ENCODE measurements at places on chromosomes 2 and 18.
A peak's percentile ranks its signal among the peaks of the same experiment; 100 is the strongest.

GRCh38 chr2:236607471-236608187 lies 38.0 kb downstream of the ACKR3 start:
- no peak for DNase-seq

- no peak for DNase-seq
Measured at GRCh38 chr2:239064891-239065290, 217.0 kb downstream of the TWIST2 start.

DNA sequence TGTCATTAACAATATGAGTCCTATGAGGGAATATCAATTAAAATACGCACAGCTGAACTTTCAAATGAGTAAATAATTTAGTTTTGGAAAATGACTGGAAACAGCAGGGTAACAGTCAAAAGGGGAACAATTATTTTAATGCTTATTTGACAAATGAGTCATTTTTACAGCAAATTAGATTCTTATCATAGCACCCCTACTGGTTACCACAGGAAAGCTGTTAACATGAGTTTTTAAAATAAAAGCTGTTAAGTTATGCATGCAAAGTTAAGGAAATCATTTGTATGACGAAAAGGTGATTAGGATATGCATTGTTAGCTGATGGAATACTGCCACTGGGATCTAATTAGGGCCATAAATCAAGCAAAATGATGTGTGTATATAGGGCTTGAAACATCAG lies 435.1 kb upstream of the MEIS1 start:
- DNase-seq = no peak

GRCh38 chr2:120907822-120908221 lies 172.2 kb downstream of the GLI2 start:
- DNase-seq = no peak

GRCh38 chr18:58895385-58895784 lies 30.7 kb downstream of the ZNF532 start:
- DNase-seq = no peak

GRCh38 chr2:3065928-3066327 lies 311.7 kb downstream of the EIPR1 start:
- no peak for DNase-seq

DNA sequence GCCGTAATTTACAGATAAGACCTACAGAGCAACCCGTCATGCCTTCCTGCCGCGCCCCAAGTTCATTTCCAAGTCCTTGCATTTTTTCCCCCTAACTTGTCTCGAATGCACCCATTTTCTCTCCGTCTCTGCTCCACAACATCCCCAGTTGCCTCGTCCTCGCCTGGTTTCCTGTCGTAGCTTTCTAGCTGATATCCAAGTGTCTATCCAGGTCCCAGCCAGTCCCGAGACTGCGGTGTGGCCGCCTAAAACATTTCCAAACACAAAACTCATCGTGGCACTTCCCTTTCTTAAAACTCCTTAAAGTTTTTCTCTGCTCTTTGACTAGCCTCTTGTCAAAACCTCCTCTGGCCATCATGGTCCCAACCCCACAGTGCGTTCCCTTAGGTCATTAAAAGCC lies 1.2 kb upstream of the BARD1 start:
- DNase-seq = no peak

GRCh38 chr2:128413718-128414341 lies 95.2 kb upstream of the HS6ST1 start:
- DNase-seq = no peak

DNA sequence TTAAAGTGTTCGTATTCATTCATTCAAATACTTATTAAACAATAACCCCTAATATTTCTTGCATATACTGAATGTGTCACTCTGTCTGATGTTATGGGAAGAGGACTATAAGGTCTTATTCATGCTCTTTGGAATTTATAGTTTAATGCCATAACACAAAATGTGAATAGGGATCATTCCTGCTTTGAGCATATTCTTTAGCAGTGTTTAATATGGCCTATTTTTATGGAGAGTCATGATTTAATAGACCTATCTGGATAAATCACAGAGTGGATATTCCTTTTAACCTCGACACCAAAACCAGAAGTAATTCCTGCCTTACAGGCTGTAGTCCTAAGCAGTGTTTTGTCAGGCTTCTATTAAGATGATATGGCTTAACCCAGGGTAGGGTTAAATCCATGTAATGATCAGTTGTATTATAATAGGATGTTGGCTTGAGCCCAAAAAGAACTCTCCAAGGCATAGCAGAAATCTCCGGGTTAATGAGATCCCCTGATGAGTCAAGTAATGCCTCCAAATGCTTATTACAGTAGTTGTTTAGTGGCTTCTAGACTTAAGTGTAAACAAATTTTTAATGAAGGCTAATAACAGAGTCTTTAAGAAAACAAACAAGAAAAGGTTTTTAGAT lies 54.3 kb downstream of the GULP1 start:
- no peak for DNase-seq

DNA sequence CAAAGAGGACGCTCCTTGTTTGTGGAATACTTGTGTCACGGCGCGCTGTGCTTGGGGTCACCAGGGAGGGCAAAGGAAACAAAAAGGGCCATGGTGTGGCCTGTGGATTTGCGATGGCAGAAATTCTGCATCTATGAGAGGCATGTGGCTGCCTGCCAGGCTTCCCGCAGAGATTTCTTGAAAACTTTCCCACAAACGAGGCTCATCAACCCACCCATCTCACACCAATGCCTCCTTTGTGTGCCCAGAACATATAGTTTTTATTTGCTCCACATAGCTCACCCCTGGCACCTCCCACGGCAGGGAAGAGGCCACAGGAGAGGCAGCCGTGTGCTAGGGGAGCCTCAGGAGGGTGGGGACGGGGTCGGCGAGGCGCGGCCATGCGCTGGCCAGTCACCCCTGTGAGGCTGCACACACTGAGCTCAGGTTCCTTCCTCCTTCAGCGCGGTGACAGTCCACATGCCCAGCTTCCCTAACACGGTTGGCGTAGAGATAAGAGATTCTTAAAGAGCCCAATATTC lies 100.3 kb downstream of the MBP start:
- DNase-seq = no peak

DNA sequence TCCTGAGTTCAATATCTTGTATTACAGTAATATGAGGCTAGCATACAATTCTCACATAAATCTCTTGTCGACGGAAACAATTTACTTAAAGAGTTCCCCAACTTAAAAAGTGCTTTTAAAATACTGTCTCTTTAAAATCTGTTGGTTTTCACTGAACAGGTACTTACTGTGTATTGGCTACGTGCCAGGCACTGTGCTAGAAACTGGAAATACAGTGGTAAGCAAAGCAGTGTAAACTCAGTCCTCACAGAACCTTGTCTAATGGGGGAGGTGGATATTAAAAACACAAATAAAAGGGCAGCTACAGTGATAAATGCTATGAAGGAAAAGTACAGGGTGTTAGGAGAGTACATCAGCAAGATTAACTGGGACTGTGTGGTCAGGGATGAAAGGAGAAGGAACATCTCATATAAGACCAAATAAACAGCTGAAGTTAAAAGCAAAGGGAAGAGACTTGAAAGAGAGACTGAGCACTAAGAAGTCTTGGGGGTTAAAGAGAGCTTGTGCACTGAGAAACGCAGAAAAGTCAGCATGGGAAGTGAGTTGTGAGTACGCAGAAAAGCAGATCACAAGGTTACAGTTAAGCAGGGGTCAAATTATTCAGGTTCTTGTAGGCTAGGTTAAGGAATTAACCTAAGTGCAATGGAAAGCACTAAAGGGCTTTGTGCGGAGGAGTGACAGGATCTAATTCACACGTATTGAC lies 52.5 kb downstream of the USP40 start:
- DNase-seq = no peak

DNA sequence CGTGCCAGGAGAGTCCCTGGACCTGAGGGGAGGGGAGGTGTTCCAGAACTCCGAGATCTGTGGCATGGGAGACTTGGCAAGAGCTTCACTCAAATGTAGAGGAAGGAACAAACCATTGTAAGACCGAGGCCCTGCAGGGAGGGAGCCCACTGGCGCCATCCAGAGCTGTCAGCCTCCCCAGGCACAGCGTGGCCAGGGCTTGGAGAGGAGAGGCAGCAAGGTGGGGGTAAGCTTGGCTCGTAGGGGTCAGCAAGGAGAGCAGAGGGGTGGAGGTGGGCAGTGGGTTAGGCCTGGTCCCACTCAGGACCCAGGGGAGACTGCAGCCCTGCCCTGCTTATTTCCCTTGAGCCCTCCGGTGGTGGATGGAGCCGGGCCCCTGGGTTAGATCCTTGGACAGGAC lies 3.6 kb downstream of the TMEM177 start:
- no peak for DNase-seq

GRCh38 chr2:7052404-7052803 lies 135.2 kb downstream of the RNF144A start:
- no peak for DNase-seq

DNA sequence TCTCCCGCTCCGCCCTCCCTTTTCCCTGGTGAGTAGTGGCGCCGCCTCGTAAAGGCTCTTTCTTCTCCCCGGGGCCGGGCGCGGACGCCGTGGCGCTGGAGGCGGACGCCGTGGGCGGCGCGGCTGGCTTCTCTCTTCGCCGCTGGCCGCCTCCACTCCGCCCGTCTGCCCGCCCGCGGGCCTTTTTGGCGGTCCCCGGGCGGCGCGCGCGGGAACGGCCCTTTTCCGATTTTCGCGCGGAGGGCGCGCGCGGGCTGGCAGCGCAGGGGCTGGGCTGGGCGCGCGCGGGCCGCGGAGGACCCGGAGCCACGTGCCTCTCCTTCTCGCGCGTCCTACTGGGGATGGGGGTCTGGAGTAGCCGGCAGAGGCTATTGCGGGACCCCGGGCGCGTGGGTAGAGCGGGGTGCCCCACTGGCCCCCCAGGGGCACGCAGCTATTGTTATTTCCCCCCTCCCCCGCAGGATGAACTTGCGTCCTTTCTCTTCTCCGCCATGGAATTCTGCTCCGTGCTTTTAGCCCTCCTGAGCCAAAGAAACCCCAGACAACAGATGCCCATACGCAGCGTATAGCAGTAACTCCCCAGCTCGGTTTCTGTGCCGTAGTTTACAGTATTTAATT lies 472 bp downstream of the SLC20A1 start:
- DNase-seq = no peak

DNA sequence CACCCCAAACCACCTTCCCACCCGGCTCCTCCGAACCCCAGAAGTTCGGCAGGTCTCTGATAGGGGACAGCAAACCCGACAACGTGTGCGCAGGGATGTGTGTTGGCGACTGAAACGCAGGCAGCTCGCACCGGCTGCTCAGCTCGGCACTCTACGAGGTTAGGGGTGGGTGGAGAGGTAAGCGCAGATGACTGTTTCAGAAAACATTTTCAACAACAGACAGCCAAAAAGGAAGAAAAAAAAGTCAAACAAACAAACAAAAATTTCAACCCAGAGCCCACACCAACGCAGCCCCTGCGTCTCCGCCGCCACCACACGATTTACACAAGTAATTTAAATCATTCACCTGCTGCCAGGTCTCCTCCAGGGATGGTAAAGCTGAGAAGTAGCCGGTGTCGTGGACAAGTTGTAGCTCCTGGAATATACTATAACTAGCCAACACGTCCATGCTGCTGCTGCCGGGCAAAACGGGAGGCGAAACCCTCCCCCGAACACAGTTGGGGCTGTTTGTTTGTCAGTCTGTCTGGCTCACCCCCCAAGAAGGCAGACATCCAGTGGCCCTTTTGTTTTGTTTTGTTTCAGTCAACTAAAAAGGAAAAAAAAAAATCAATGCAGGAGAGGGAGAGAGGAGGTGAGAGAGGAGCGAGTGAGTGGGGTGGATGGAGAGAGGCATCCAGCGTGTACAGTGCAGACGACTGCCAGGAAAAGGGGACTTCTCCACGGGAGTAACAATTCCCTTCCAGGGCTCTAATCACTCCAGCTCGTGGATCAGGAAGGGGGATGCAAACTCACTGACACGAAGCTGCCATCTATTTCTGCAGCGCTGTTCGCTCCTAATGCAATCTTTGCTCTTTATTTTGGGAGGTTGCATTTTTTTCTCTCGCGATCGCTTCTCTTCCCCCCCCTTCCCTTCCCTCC lies at the start of gene KLF7:
Gene KLF7 (minus strand): TSS at position 828 of the 918 bp plus-strand sequence. CDS start 380 bp downstream, at position 448.
- DNase-seq = peak; percentile 32

GRCh38 chr2:64222351-64222750 lies 78.1 kb upstream of the PELI1 start:
- DNase-seq = no peak

- DNase-seq = no peak
Measured at GRCh38 chr2:107290041-107290440, 404.1 kb upstream of the ST6GAL2 start.

- no peak for DNase-seq
Measured at GRCh38 chr2:72996117-72996502, 75.4 kb downstream of the SFXN5 start.

DNA sequence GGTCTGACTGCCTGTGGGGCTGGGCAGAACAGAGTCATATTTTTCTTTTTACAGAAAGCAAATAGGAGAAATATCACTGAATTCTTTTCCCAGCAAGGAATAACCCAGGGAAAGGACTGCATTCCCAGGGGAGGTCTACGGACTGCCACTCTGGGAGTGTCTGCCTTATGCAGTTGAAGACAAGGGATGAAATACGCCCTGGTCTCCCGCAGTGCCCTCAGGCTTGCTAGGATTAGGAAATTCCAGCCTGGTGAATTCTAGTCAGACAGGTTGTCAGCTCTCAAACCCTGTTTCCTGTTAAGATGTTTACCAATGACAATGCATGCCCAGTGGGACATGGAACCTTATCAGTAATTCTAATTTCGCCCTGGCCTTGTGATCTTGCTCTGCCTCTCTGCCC lies 30.3 kb upstream of the PDK1 start:
- DNase-seq = no peak

DNA sequence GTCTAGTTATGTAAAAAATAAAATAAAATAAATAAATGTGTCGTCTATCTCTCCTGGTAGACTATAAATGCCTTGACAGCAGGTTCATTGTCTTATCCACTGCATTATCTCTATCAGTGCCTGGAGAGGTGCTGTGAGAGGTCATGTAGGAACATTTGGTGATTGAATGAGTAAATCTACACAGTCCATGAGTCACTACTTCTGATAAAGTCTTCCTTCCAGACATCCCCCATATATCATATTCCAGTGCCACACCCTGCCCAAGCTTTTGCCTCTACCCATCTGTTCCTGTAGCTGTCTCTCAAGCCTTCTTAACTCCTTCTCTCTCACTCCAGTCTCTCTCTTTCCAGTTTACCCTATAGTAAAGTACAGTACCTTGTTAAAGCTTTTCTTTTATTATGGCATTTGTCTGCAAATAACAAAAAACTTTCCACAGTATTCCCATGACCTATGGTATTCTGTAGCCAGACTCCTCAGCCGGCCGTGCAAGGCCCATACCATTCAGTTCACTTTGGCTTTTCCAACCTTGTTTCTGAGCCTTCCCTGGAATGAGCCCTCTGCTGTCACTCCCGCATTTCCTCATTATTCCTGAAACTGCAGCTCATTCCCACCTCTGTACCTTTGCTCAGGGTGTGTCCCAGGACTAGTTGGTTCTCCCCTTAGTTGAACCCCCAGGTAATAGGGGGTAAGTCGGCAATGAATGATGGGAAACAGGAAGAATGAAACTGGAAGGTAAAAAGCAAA lies 37.5 kb downstream of the ANXA4 start:
- DNase-seq = no peak

GRCh38 chr2:222033541-222033940 lies 265.3 kb downstream of the PAX3 start:
- DNase-seq = no peak

DNA sequence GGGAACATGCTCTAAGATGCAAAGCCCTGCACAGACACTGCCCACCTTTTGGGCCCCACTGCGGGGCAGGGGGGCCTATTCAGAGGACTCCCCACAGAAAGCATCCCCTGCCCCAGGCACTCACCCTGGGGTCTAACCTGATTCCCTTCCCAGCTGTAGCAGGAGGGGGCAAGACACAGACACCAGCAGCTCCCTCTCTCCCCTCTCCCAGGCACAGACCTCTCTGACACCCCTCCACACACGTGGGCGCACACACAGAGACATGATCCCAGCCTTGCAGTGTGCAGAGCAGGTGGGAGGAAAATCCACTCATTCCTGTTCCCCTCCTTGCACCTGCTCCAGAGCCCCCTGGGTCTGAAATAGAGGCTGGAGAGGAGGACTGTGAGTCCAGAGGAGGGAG lies 10.7 kb downstream of the TNS1 start:
- no peak for DNase-seq
